ENCODE measurements at places on chromosomes 7 and 10.
A peak's percentile ranks its signal among the peaks of the same experiment; 100 is the strongest.

DNA sequence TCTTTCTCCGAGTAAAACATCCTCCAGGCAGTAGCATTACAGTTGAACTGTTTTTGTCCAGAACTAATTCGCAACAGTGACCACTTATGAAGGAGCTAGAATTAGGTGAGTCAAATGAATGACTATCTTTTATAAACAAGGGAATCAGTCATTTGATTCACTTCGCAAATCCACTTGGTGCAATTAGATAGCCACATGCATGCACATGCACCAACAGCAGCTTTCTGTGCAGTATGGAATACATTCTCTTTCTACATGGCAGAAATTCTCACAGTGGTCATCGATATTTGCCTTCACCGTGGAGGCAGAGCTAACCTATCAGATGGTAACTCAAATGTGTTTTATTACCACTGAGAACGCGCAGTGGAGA, 118.8 kb downstream of the CDK6 start:
- no peak for DNase-seq

- no peak for DNase-seq
Observed at GRCh38 chr7:64463636-64464375, 99.1 kb downstream of the ZNF680 start.

GRCh38 chr10:129742742-129743550, 221.1 kb downstream of the EBF3 start:
- DNase-seq = no peak

DNA sequence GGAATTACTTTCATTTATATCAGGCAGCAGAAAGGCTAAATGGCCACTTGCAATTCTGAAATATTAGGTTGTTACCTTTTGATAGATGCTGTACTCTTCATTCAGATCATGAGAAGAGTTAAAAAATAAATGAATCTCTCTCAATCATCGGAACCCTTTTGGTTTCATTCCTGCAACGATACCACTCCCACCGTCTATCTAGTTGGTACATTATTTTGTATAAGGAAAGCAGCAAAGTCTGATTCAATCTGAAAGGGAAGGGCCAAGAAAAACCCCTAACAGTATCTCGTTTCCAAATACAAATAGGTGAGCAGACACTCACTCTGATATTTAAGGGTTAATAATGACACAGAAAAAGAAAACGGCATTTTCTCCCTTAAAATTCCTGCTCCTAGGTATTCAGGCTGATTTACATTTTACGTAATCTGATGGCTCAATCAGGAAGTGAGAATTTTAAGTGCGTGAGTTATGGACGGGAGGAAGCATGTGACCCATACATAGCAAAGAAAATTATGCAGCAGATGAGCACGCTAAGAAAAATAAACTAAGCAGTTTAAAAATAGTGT, 209.4 kb upstream of the KLF14 start:
- no peak for DNase-seq

- no peak for DNase-seq
Observed at GRCh38 chr7:129830949-129831348, 121.8 kb downstream of the UBE2H start.

DNA sequence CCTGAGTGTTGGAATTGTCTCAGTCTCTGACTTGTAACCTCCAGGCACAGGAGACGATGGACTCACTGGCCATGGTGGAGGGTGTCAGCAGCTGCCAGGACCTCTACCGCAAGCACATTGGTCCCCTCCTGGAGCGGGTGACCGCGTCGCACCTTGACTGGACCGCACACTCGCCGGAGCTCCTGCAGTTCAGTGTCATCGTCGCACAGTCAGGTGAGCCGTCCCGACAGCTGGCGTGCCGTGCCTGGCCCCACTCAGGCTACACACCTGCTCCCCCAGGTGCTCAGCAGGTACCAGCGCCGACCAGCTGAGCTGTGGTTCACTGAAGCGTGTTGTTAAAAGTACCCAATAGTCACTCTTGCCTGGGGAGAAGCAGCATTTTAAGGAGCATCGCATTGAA, 36.7 kb upstream of the PRKAR1B start:
- DNase-seq = no peak

GRCh38 chr10:98309366-98310355, 41.7 kb upstream of the LOXL4 start:
- DNase-seq = peak; percentile 80

- DNase-seq = no peak
Observed at GRCh38 chr7:132160611-132161532, 415.4 kb downstream of the PLXNA4 start.

DNA sequence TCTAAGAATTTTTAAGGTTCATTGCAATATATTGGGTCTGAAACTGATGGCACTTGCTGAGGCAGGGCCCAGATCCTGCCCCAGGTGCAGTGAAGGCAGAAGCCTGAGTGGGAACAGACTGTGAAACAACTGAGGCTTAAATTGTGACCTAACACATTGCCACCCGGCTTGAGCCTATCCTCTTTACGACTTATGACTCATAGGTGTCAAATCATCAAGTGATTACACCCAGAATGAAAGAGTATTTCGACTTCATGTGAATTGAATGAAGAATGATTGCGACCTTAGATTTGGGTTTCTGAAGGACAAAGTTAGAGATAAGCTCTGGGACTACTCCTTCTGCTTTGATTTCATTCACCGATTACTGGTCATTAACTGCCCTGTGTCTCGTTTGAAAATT, 200.9 kb downstream of the CREB5 start:
- DNase-seq = no peak

DNA sequence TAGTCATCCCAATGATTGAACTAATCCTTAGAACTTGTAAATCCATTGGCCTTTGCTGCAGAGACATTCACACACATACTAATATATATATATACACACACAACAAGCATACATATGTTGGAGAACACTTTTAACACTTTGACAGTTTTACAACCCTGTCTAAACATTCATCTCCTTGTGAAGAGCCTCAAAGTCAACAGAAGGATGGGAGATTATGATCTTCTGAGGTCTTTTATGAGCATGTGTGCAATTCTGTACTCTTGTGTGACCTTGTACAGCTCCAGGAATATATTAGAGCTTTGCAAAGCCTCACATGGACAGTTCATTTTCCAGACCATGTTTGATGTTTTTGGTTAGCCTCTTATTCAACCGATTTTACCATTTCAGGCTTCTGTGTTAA, 589.0 kb downstream of the NXPH1 start:
- peak; percentile 39 for DNase-seq

Measured in HAP-1 (cell line).